Large intestine (tissue), 12 donors: ENCODE measurements at places on chromosomes 4 and X. TPM values are rescaled to one million over a fixed set of nuclear protein-coding genes. Genes with fewer than 3 reads are reported as not detected.

GRCh38 chr4:41379230-41379629, 122.5 kb downstream of the UCHL1 start:
- DNase-seq: no peak
- H3K27ac ChIP-seq: no peak overlapping the region
- no peaks in the 10 kb centered on the region for H3K36me3 ChIP-seq
- no peak overlapping the region for H3K4me3 ChIP-seq

- H3K36me3 ChIP-seq: no peaks in the 10 kb centered on the region
- no peaks in the 10 kb centered on the region for H3K27me3 ChIP-seq
- DNase-seq: no peak
- H3K4me1 ChIP-seq: peaks cover 10% of the 10 kb centered on the region
- H3K27ac ChIP-seq: no peak overlapping the region
These were observed 107.5 kb upstream of the ACSL4 start for GRCh38 chrX:109840585-109840984.

DNA sequence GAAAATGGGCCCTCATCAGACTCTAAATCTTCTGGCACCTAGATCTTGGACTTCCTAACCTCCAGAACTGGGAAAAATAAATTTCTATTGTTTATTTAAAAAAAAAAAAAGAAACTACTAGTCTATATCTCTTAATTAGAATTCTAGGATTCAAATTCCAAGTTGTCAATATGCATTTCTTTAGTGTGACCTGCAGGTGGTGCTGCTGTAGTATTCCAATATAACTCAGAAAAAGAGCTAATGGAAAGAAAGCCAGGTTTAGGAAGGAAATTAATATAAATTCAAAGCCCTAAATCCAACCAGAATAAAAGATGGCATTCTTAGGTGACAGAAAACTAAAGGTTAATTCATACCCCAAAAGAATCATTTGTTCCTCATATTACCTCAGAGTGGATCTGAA, 80.0 kb upstream of the NALF2 start:
- no peaks in the 10 kb centered on the region for H3K27me3 ChIP-seq
- no peak overlapping the region for H3K27ac ChIP-seq
- H3K4me3 ChIP-seq: no peak overlapping the region
- no peaks in the 10 kb centered on the region for H3K4me1 ChIP-seq

DNA sequence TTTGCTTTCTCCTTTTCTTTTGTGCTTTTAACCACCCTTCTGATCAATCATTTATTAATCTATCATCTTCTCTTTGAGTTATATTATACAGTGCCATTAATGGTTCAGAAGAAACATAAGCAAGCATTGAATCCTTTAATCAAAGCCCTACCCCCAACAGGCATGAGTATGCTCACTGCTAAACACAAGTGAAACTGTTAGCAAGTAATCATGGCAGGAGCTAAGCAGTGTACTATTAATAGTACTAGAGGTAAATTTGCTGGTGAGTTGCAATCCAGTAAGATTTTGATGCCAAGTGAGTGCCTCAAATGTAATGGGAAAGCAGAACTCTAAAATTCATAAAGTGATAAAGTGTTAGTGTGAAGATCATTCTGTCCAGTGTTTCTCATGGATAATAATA, 57.2 kb downstream of the FNIP2 start:
- H3K27ac ChIP-seq: peak overlapping the region; percentile 80
- no peak for DNase-seq
- H3K4me3 ChIP-seq: no peak overlapping the region
- peaks cover 5% of the 10 kb centered on the region for H3K36me3 ChIP-seq
- H3K4me1 ChIP-seq: peaks cover 53% of the 10 kb centered on the region
- no peaks in the 10 kb centered on the region for H3K27me3 ChIP-seq

Gene MAGED4B
- 102 TPM for polyA plus RNA-seq

DNA sequence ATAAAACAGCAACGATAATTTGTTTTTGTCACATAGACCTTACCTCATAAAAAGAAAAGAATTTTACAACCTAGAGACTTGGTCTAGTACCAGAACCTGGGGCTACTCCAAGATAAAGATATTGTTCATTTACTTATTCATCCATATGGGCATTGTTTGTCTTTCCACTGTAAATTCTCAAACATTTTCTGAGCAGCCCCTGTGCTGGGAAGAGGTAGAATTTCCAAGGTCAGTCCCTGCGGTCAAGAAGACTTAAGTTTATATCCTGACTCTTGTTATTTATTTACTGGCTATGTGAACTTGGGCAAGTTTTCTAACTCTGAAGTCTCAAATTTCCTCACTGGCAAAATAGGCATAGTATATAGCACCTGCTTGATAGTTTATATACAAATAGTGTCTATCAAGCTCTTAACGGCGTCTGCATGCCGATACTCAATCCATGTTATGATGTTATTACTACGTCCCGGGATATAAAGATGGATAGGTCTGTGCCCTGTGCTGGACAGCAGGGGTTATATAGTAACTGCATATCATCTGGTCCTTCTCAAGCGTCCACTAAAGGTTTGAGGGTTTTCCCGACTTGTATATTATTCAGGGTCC, 222.1 kb upstream of the TAPT1 start:
- DNase-seq: no peak
- H3K27me3 ChIP-seq: no peaks in the 10 kb centered on the region
- no peak overlapping the region for H3K27ac ChIP-seq
- H3K4me3 ChIP-seq: no peak overlapping the region
- no peaks in the 10 kb centered on the region for H3K4me1 ChIP-seq
- no peaks in the 10 kb centered on the region for H3K36me3 ChIP-seq

- no peaks in the 10 kb centered on the region for H3K4me1 ChIP-seq
- DNase-seq: no peak
- H3K27ac ChIP-seq: no peak overlapping the region
- no peaks in the 10 kb centered on the region for H3K36me3 ChIP-seq
- no peak overlapping the region for H3K4me3 ChIP-seq
These were observed 154.3 kb downstream of the DIPK2B start for GRCh38 chrX:45046417-45046816.

Gene OPN1MW
- not detected for polyA plus RNA-seq

Gene UCP1
- not detected for polyA plus RNA-seq

DNA sequence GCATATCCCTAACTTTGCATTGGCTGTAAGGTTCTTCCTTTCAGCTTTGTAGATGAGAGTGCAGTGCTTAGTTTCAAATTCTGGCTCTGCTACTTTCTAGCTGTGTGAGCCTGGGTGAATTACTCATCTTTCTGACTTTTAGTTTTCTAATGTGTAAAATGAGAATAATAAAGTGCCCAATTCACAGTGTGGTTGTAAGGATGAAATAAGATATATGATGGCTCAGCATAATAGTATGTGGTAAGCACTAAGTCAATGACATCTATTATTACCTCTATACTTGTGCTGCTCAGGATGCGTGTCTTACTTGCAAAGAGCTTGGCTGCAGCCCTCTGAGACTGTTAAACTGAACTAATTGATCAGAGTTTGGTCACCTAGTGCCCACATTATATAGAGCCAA, 30.6 kb upstream of the ETNPPL start:
- no peak for DNase-seq

- no peaks in the 10 kb centered on the region for H3K4me1 ChIP-seq
- H3K27ac ChIP-seq: no peak overlapping the region
- H3K36me3 ChIP-seq: no peaks in the 10 kb centered on the region
These were observed 13.7 kb upstream of the PIGA start for GRCh38 chrX:15349046-15349445.

Gene SOWAHB
- polyA plus RNA-seq: 3.9 TPM

GRCh38 chr4:83272900-83273299, 11.7 kb downstream of the COQ2 start:
- no peak overlapping the region for H3K4me3 ChIP-seq
- peaks cover 23% of the 10 kb centered on the region for H3K36me3 ChIP-seq
- H3K4me1 ChIP-seq: no peaks in the 10 kb centered on the region
- DNase-seq: no peak

DNA sequence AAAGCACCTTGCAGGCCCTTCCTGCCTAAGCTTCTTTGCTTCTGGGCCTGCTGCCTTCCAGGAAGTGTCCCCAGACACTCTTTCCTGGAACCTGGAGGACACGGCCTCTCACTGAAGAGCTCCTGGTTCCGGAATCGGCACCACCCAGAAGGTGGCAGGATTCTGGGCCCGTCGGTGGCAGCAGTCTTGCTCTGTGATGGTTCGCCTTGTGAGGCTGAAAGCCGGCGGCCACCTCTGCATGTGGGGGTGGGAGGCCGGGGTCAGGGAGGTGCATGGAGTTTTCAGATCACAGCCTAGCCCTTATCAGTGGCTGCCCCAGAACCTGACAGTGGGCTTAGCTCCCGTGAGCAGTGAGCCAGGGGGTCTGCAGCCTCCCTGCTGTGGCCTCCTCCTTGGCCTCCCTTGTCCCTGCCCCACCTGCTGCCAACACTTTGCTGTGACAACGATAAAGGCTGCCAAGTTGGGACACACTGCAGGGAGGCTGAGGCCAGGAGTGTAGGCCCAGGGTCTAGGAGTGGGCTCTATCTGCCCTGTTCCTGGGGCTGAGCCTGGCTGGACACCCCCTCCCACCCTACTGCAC, 30.8 kb upstream of the GPR78 start:
- H3K36me3 ChIP-seq: no peaks in the 10 kb centered on the region
- H3K4me3 ChIP-seq: no peak overlapping the region
- H3K4me1 ChIP-seq: no peaks in the 10 kb centered on the region

Gene ADH1C
- 40.5 TPM for polyA plus RNA-seq
